ENCODE measurements at places on chromosomes 4 and X.

DNA sequence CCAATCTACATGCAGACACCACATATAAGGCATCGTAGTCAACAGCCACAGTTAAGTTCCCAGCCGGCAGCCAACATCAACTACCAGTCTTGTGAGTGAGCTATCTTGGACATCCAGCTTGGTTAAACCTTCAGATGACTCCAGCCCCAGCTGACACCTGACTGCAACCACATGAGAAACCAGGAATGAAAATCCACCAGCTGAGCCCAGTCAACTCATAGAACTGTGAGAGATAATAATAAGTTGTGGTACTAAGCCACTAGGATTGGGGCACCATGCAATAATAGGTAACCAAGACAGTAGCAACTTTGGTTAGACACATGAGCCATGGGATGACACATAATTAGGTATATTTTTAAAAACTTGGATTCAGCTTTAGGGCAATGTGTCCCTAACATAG lies 188.1 kb upstream of the BCOR start:
- DNase-seq, result no peak

- no peak for DNase-seq
These were observed 56.7 kb upstream of the RASSF6 start for GRCh38 chr4:73676861-73677323.

GRCh38 chrX:129540068-129540653 lies at the start of gene OCRL:
Gene OCRL, plus strand, starts transcription at chrX:129540259. Its CDS starts 181 bp downstream, at chrX:129540440.
- peak; percentile 16 for DNase-seq

- no peak for DNase-seq
These were observed 48.3 kb downstream of the PDK3 start for GRCh38 chrX:24513416-24513815.

DNA sequence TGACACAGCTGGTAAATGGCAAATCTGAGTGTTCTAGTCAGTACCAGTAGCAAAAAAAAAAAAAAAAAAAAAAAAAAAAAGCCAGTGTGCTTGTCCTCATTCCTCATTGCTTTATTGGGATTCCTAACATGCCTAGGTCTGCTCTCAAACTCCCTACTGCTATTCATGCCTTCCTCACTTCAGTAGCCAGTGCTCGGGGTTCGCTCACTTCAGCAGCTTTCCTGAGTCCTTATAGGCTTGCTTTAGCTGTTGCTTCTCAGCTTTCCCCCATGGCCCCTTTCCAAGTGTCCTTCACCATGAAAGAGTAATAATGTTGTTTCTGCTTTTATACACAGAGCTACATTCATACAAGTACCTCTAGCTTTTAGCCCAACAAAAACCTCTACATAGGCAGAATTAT lies 30.8 kb downstream of the SLITRK2 start:
- DNase-seq, result no peak
